ENCODE measurements at places on chromosomes 3 and 15.

DNA sequence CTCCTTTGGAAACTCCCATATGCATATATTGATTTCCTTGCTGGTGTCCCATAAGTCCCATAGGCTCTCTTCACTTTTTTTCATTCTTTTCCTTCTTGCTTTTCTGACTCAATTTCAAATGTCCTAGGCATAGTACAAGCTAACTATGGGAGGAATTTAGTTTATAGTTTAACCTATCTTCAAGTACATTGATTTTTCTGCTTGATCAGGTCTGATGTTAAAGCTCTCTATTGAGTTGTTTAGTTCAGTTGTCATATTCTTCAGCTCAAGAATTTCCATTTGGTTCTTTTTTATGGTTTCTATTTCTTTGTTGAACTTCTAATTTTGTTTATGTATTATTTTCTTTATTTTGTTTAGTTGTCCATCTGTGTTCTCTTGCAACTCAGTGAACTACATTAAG lies 121.3 kb upstream of the MNS1 start:
- no peak for DNase-seq

- DNase-seq: no peak
These were observed 218.3 kb downstream of the NTRK3 start for GRCh38 chr15:88038261-88038660.

DNA sequence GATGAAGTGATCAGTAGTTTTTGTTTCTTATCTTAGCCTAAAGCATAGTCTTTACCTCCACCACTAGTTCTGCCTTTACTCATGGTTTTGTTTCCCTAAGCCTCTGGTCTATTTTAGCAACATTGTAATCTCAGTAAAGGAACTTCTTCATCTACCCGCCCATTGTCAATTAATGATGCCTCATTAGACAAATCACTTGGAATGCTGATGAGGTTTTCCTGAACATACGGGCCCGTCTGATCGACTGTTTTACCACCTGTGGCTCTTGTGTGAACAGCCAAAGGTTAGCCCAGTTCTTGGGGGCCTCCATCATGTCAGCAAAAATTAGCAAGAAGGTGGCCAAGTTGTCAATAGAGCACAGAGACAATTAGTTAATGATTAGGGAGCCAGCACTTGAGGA lies 470.1 kb upstream of the ARRDC4 start:
- no peak for DNase-seq

DNA sequence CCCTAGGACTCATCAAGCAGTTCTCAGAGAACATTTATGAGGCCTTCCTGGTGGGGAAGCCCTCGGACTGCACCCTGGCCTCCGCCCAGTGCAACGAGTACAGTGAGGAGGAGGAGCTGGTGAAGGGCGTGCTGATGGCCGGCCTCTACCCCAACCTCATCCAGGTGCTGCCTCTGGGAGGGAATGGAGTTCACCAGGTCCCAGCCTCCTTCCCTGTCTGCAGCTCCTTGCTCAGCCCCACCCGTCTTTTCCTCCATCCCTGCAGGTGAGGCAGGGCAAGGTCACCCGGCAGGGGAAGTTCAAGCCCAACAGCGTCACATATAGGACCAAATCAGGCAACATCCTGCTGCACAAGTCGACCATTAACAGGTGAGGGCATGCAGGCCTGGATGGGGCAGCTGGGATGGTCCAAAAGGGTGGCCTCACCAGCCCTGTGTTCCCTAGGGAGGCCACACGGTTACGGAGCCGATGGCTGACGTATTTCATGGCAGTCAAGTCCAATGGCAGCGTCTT lies 46.3 kb downstream of the DHX30 start:
- DNase-seq: no peak

DNA sequence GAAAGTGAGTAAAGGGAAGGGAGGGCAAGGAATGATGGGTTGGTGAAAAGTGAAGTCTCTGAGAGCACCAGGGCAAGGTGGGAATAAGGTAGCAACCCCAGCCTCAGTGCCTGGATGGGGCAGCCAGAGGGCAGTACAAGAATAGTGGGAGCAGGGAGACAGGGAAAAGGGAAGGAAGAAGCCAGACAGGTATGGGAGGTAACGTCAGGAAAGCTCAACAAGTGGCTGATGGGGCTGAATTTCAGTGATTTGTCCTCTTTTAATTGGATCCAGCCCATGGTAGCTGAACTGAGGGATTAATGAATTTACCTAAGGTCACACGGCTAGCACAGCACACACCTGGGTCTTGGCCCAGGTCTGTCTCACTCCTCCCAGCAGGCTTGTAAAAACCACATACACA lies 12.6 kb downstream of the RORA start:
- no peak for DNase-seq

DNA sequence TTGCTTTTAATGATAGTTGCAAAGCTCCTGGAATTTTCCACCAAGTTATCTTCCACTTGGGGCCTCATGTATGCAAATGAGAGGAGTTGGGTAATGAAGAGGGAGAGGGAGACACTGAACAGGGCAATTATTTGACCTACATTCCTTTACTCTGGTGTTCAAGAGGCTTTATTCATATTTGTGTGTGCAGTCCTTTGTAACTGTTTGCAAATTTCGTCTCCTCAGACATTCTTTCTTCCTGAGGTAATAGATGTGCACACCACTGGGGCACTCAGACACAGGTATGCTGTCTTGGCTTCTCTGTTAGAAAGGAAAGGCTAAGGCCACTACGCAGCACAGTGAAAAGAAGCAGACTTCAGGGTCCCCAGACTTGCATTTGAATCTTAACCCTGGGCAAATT lies 189.7 kb upstream of the IL12A start:
- no peak for DNase-seq

DNA sequence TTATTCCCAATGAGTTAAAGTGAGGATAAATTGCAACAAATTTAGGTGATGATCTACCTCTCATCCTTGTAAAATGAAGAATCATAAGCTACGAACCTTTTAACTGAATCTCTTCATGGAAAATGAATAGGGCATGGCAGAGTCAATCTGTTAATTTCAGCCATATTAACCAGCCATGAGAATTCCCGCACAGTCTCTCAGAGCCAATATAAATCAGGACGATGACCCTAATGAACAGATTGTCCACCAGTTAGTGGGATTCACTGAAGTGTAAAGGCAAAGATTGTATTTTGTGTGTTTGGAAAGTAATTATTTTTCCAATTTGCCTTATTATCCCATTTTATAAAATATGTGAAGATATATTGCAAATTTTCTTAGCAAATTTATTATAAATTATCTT lies 183.8 kb downstream of the CADM2 start:
- no peak for DNase-seq

GRCh38 chr15:90812171-90812957 lies 56.0 kb upstream of the FURIN start:
- no peak for DNase-seq

Measured in uterus (tissue), 4 donors.